ENCODE measurements at places on chromosomes 16 and 17.
A peak's percentile ranks its signal among the peaks of the same experiment; 100 is the strongest.

DNA sequence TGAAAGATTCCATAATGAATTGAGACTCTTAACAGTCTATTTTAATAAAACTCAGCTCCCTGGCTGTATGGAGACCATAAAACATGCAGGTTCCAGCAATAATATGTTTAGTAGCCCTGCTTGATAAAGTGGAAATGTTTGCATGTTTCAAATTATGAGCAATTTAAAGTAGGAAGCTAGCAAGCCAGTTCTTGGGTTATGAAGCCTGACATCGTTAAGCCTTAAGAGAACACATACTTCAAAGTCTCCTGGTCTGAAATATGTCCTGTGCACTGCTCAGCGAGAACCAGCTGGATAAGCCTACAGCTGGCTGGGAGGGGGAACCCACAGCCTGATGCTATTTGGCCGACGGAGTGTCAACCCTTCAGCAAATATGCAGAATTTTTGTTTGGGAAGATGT lies 140.3 kb downstream of the SALL1 start:
- no peak for DNase-seq

- DNase-seq, result no peak
Observed at GRCh38 chr16:89309438-89310122, 92.1 kb downstream of the ZNF778 start.

- DNase-seq, result no peak
Observed at GRCh38 chr17:3954976-3955672, 9.1 kb downstream of the ATP2A3 start.

DNA sequence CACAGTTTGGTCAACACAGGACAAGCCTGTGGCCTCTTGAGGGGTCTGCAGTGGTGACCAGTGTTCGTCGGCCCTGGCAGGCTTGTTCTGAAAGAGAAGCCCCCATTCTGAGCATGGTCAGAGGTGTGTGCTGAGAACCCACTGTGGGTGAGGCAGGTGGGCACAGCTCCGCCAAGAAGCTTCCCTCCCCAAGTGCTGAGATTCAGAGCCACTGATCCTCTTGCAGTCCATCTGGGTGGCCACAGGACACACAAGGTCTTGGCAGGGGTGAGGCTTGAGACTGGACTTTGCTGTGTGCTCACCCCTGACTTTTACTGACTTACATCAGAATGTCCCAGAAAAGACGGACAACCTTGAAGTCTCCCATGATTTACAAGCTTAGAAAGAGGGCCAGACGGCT lies 18.7 kb downstream of the MPRIP start:
- DNase-seq, result no peak

GRCh38 chr17:76981545-76982295 lies 113.5 kb downstream of the MGAT5B start:
- DNase-seq, result no peak

GRCh38 chr17:80845863-80846671 lies 145.6 kb upstream of the CHMP6 start:
- DNase-seq, result no peak

- DNase-seq, result no peak
Observed at GRCh38 chr17:80862978-80863377, 128.7 kb upstream of the CHMP6 start.

DNA sequence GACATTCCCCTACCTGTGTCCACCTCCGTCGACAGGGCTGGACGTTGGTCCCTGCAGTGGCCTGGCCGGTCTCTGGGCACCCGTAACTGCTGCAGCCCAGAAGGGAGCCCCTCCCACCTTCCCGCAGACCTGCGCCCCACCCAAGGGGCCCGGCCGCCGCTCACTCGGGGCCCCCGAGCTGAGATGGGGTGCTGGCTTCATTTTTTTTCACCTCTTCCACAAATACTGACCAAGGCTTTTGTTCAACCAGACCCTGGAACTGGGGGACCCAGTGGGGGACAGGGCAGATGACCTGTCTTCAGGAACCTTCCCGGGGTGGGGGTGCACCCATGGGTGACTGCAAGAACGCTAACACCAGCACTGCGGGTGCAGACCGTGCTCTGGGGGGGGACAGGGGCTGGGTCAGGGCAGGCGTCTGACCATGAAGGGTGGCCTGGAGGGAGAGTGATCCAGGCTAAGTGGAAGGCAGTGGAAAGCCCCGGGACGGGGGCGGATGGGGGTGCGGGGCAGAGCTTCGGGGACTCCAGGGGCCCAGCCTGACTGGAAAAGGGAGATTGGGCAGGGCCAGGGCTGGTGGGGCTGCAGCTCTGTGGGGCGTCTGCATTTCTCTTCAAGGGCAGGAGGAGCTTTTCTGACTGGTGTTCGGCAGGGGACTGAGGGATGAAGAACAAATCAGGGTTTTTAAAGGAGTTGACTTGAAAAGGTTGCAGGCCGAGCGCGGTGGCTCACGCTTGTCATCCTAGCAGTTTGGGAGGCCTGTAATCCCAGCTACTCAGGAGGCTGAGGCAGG lies 42.3 kb downstream of the SLC7A5 start:
- no peak for DNase-seq

- DNase-seq, result no peak
Observed at GRCh38 chr17:54324813-54325212, 502.1 kb downstream of the KIF2B start.

DNA sequence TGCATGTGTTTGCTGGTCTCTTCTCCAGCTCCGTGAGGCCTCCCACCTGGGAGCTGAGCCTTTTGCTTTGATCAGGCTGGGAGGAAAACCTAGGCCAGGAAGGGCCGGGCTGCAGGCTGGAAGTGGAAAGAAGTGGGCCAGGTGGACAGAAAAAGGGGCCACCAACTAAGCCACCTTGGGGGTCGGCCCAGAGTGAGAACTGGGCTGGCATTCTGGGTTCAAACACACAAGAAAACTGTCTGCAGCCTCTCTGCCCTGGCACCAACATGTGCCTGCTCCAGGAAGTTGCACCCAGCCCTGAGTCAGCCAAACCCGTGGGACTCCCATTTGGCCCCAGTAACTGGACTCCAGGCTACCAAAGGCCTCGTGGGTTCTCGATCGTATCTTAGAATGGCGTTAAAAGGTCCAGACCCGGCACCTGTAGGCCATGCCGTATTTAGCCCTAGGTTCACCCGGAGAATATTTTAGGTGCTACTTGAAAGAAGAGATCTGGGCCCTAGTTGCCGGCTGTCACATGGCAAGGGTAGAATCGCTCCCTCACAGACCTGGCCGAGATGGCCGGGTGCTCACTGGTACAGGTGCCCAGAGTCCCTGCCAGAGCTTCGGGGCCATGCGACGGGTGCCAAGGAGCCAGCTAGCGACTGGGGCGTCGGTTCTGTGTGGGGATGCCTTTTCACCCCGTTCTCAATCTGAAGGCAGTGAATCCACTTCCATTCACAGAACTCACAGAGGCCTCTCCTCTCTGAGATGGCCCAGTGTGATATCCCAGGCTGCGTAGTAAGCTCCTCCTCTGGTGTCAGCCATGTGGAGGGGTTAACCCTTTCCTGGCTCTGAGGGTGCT lies 236.6 kb downstream of the MRTFB start:
- DNase-seq, result no peak

- DNase-seq, result peak; percentile 90
Observed at GRCh38 chr16:88452482-88453216, 431 bp upstream of the ZFPM1 start.

GRCh38 chr16:70700101-70701020 lies 14.5 kb upstream of the MTSS2 start:
- DNase-seq, result no peak

DNA sequence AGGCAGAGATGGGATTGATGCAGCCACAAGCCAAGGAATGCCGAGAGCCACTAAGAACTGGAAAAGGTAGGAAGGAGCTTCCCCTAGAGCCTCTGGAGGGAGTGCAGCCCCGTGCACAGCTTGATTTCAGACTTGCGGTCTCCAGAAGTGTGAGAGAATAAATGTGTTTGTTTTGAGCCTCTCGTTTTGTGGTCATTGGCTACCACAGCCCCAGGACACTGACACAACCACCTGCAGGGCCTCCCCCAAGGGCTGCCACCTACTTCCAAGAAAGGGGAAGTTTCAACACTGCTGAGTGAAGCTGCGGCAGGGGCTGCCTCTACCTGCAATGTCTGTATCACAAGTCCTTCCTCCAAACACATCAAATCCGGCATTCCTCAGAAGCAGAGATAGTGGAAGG lies 346.9 kb downstream of the C16orf95 start:
- DNase-seq, result no peak

- DNase-seq, result no peak
Observed at GRCh38 chr17:2435181-2435741, 34.4 kb upstream of the MNT start.

- no peak for DNase-seq
Observed at GRCh38 chr17:48612854-48613691, 2.0 kb downstream of the HOXB8 start.

GRCh38 chr17:75036643-75037268 lies 10.0 kb downstream of the ATP5PD start:
- DNase-seq, result peak; percentile 99

GRCh38 chr16:53059672-53060071 lies 4.9 kb downstream of the CHD9 start:
- DNase-seq, result no peak

DNA sequence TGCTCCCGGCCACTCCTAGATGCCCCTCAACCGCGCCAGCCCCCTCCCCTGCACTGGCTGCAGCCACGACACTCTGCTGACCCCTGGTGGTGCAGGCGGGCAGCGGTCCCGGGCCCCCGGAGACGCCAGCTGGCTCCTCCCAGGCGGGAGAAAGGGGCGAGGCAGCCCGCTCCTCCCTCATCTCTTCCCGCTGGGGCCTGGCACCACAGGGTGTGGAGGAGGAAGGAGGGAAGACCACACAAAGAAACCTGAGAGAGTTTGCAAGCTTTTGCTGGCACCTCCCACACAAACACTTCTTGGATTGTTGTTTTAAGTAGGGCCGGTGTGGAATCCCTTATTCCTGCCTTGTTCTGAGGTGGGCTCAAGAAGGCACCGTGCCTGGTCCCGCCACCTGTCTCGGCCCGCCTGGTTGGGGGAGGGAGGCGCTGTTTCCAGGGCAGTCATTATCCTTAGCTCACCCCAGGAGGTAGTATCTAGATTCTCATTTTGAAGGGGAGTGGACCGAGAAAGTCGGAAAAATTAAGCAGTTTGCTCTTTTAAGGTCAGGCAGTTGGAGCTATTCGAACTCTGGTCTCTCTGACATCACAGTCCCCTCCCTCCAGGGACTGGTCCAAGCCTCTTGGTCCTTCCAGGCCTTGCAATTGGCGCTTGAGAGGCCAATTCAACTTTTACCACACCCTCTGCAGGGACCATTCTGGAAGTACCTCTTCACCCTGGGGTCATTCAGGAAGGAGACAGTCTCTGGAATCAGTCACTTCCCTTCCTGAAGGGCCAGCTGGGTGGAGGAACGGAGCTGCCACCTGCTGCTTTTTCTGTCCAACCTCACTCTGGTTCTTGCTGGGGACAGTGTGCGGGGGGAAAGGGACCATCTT lies 959 bp upstream of the ANKRD13B start:
- DNase-seq, result peak; percentile 80

DNA sequence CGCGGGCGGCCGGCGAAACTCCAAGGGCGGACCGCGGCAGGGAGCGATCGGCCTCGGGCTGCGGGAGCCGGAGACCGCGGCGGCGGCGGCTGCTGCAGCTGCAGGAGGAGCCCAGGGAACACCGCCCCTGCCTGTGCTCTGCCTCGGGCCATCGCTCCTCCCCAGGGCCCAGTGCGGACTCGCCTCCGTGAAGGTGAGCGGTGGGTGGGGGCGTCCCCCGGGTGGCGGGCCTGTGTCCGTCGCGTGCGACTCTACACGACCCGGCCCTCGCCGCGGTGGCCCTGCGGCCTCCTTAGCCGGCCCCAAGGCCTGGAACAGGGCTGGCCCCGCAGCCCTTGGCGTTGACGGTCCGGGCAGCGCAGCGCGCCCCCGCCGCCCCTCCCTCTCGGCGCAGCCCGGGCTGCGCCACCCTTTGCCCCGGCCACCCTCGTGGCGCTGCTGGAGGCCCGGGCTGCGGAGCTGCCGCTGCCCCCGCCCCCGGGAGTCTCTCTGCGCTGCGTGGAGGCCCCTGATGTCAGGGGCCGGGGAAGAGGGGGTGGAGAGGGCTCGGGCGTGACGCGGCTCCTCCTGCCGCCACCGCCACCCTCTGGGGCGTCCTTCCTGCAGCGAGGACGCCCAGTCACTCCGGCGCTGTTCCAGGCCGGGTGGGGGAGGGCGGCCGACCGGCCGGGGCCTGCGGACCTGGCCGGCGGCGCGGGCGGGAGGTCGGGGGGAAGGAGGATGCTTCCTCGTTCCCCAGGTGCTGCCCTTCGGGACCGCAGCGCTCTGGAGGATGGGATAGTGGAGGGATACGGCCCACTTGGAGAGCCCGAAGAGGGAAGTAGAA lies 485 bp downstream of the DYNLL2 start:
- peak; percentile 55 for DNase-seq

DNA sequence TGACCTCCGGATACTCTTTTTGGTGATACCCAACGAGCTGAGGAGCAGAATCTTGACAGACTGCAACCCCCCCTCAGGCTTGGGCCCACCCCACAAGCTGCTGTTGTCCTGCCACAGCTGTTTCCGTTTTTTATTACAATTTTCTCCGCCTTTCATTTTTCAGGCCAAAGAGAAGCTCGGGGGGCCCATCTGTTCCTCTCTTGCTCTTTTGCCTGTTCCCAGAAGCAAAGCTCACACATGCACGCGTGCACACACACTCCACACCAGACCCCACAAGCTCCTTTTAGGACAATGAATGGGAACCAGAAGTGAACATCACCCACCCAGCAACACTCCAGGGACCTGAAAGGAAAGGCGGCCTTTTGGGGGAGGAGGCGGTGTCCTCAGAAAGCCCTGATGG lies 16.3 kb downstream of the SOX9 start:
- no peak for DNase-seq

GRCh38 chr17:28147017-28147416 lies 104.5 kb downstream of the NLK start:
- no peak for DNase-seq

DNA sequence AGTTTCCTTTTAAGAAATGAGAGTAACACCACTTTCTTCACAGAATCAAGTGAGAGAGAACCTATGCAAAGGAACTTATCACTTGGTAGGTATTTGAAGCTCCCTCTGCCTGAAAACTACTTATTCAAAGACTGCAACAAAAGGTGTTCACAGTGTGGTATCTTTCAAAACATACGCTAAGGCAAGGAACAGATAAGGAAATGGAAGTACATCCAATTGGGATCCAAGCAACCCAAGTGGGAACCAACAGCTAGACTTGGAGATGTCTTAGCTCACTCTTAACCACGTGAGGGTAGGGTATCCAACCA lies 431 bp upstream of the PPM1E start:
- no peak for DNase-seq

DNA sequence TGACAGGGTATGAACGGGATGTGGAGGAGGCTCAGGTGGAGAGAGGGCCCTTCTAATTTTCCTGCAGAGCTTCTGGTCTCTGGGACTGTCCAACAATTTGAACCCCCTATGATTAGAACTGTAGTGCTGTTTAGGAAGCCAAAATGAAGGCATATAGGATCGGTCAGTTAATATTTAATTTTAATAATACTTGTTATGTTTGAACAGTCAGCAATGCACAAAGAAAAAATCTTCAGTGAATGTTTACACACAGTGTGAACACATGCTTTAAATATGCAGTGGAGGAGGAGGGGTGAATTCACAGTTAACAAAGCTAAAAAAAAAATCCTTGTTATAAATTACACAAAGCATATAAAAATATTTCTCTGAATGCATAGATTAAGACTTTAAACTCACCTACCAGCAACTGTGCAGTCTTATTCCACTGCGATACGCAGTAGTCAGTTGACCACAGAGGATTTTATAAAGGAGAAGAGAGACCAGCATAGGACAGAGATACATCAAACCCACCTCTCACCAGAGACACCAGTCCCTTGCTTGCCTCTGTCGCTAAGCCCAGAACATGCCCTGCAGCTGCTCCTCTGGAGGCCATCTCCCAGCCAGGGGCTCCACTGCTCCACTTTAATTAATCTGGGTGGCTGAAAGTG lies 14.6 kb downstream of the ANKRD40 start:
- DNase-seq, result peak; percentile 94

All from PC-3 (cell line).